ENCODE measurements at places on chromosomes 4 and X.

DNA sequence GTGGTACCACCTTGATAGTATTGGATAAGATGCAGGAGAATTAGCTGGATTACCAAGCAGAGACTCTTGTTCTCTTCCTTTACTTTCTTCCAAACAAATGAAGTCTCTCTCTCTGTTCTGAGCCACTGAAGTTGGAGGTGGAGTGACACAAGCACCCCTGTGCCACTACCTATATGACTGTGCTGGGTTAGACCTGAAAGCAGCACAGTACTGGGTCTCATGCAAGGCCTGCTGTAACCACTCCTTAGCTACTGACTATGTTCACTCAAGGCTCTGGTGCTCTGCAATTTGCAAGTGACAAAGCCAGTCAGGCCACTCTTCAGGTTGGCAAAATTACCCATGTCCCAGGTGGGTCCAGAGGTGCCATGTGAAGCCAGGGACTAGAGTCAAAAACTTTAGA lies 389.6 kb upstream of the MAOA start:
- no peak for DNase-seq

- no peak for DNase-seq
Measured at GRCh38 chrX:22922961-22923360, 76.8 kb upstream of the DDX53 start.

- DNase-seq = no peak
Measured at GRCh38 chr4:125624951-125625350, 310.2 kb downstream of the FAT4 start.

GRCh38 chr4:168724243-168724642 lies 227.4 kb downstream of the PALLD start:
- DNase-seq = no peak

DNA sequence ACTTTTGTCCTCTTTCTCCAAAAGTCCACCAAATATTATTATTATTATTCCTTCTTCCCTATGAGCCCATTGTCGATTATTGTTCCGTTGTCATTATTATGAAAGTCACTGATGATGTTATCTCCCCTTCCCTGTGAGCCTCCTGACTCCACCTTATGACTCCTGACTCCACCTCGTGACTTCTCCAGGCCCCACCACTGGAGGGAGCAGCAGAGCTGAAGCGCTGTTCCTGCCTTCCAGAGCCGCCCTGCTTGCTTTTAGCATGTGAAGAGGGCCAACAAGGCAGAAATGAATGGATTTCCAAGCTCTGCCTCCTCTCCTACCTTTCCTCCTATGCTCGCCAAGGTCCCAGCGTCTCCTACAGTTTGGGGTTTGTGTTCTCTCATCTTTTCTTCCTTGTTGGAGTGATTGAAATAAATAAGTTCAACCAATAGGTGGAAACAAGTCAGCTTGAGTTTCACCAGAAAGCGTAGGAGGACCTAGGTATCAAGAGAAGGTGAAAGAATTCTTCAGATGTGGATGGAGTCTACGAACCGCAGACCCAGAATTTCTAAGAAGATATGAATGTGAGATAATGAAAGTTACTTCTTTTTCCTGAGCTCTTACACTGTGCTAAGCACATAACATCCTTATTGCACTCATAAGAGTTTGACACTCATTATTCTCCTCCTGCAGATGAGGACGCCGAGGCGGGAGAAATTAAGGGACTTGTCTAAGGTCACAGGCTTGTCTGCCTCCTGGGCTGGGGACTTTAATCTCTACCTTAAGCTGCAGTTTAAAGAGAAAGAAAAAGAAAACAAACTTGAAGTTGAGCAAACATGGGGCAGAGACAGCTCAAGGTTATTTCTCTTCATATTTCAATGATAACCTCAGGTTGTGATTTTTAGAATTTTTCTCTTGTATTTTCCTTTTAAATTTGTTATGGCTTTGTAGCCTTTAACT lies 26.1 kb downstream of the IGSF1 start:
- DNase-seq = no peak

DNA sequence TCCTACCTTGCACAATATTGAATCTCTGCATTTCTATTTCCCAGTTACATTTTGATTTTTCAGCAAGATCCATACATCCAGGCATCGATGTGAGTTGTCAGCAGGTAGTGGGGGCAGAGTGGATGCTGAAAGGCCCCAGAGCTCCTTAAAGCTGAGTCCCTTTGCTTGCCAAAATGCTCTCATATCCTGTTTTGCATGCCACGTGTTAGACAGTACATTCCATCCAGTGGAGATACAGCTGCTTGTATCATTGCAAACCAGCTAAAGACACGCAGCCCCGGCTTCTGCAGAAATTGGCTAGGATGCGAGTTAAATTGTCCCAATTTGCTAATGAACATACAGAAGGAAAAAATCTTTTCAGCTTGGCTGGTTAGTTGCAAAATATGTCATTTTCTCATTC lies 179.6 kb upstream of the MXRA5 start:
- no peak for DNase-seq

DNA sequence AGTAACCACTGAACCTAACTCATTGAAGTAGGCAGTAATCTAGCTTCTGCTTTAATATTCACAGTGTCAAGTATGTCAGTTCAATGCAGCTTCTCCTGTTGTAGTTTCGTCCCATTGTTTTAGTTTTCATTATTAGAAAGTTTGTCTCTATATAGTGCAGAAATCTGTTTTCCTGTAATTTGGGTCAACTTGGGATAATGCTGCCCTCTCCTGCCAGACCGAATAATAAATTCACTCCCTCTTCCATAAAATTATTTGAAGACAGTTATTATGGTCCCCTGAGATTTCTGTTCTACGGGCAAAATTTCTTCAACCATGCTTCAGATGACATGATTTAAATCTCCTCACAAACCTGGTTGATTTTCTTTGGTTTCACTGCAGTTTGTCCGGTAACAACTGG lies 4.6 kb upstream of the LUZP4 start:
- DNase-seq = no peak

- DNase-seq = no peak
Measured at GRCh38 chr4:37949636-37950426, 10.4 kb upstream of the PTTG2 start.

DNA sequence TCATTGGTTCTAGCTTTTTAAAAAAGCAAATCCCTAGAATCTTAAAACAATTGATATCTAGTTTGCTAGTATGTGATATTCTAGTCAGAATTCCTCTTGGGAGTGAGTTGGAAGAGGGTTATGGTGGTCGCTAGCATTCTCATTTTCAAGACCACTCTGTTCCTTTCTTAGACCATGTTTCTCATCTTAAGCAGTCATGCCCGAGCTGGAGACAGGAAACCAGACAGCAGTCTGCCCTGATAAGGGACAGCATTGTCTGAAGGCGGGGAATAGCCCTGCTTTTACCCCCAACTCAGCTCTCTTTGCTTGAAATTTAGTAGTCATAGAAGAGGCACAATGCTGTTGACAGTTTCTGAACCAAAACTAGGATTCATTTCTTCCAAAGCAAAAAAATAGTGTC lies 5.2 kb downstream of the KLF3 start:
- no peak for DNase-seq

DNA sequence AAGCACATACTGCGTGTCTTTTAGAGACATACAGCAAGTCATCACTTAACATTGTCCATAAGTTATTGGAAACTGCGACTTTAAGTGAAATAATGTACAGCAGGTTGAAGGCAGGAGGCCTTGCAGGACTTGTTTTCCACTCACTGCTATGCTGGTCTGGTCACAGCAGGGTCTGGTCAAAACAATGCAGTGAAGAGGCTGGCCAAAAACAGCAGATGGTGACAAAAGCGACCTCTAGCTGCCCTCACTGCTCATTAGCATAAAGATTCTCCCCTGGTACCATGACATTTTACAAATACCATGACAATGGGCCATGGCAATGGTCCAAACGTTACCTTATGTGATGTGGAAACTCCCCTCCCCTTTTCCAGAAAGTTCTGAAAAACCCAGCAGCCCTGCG lies 1283.6 kb downstream of the FSTL5 start:
- no peak for DNase-seq

DNA sequence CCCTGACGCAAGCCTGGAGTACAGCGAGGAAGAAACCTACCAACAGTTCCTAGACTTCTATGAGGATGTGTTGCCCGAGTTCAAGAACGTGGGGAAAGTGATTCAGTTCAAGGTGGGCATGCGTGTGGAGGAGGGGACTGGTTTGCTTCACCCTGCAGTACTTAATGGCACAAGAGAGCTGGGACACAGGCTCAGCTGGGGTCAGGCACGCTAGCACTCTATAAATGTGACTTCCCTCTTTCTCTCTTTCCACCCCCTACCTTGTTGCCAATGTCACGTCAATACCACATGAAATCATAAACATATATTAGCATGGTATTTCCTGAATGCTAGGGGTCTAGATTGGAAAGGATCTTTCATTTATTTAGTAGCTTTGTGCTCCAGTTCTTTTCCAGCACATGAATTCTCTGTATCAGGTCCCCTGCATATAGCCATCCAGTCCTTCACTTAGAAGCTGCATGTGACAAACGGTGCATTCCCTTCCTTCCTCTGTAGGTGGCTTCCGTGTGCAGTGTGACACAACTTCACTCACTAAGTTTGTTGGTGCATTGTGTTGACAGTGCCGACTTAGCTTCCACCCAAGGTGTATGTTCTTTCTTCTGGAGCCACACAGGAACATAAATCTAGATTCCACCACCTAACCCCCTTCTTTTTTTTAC lies 25.6 kb downstream of the ZRSR2 start:
- no peak for DNase-seq

DNA sequence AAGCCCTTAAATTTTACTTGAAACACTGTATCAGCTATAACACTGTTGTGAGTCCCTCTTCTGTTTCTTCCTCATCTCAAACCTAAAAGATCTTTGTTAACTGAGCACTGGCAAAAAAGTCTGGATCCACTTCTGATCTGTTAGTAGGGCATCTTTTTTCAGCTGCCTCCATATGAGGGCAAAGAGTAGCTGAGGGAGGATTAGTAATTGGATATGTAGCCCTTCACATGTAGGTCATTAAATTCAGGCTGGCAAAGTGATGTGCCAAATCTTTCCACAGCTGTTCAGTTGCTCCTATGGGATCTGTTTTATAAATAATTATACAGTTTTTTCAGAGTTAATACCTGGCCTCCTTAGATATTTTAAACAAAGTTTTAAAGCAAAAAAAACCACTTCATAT lies 1.1 kb upstream of the TRMT10A start:
- no peak for DNase-seq

GRCh38 chr4:177308125-177308524 lies 1.5 kb upstream of the NEIL3 start:
- no peak for DNase-seq

DNA sequence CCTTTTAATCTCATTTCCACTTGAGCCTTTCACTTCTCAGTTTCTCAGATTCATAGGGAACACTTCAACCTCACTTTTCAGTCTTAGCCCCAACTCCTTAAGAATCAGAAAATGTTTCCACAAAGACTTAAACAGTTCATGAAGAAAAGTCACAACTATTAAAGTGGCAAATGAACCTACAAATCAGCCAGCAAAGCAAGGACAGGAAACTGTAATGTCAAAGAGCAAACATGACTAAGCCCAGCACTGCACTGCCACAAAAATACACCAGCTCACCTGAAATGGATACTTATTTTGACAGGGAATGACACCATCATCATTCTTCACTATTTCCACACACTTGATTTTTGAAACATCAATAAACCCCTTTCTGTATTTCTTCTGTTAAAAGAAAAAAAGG lies 41.8 kb upstream of the TXK start:
- no peak for DNase-seq

DNA sequence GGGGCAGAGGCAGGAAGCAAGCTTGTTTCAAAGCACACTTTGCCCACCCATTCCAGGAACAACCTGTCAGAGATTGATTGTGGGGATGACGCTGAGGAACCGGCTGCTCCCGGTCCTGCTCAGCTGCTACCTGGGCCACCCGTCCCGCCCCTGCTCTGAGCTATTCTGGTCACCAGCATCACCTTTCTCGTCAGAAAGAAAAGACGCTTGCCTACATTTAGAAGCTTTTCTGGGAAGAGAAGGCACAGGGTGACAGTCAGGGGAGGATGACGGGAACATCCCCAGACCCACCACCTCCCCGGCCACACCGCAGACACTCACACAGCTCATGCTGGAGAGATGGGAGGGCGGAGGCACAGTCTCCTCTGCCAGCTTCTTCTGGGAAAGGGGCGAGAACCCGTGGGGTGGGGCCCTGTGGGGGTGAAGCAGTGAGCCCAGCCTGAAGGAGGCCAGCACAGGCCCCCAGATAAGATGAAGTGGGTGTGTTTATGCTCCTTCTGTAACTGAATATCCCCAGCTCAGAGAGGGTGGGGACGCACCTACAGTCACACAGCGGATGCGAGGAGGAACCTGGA lies 81.8 kb downstream of the CPZ start:
- no peak for DNase-seq

- peak; percentile 70 for DNase-seq
Measured at GRCh38 chr4:24912252-24913118, at the start of gene CCDC149. Gene CCDC149 (minus strand): TSS chr4:24913042. CDS start chr4:24912864, 178 bp downstream.

- DNase-seq = no peak
Measured at GRCh38 chr4:138716559-138717335, 298.8 kb upstream of the NOCT start.

DNA sequence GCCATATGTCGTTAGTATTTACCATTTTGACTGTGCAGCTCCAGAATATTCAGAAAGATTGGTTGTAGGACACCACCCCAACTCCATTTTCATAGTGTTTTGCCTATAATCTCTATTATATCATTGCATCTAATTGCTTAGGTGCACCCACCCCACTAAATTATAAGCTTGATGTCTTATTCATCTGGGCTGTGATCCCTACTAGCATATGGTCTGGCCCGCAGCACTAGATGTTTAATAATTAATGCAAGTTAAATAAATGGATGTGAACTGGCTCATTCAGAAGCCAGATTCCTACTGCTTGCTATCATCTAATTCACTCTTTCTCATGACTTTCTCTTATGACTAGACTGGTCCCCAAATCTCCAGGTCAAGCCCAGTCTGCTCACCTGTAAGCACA lies 143.5 kb downstream of the RELL1 start:
- no peak for DNase-seq

GRCh38 chr4:183444214-183445096 lies at the start of gene CDKN2AIP:
Gene CDKN2AIP (plus strand): TSS chr4:183444636. CDS start chr4:183444798, 162 bp downstream.
- DNase-seq = peak; percentile 95

DNA sequence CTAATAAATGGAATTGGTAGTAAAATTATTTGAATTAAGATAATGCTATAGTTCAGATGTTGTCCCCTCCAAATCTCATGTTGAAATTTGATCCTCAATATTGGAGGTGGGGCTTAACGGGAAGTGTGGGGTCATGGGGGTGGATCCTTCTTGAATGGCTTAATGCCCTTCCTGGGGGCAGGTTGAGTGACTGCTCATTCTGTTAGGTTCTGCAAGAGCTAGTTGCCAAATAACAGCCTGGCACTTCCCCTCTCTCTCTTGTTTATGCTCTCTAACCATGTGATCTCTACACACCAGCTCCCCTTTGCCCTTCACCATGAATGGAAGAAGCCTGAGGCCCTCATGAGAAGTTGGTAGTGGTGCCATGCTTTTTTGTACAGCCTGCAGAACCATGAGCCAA lies 724.8 kb upstream of the FTHL17 start:
- no peak for DNase-seq

- no peak for DNase-seq
Measured at GRCh38 chr4:40367451-40367850, 32.3 kb downstream of the CHRNA9 start.

DNA sequence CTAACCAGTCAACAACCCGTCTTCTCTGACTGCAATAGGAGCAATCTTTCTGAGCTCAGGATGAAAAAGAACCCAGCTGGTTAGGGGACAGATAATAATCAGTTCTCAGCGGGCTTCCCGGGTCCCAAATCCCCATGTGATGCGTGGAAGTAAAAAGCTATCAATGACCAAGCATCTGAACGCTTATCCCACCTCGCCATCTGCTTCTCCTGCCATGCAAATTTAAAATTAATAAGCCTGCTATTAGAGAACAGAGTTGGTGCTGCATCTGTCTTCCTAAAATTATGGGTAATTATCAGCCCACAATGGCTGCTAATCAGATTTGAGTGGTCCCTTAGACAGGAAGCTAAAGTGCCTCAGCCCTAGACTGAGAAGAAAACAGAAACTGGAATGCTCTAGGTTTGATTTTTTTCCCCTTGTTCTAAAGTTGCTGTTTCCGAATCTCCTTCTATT lies 37.5 kb downstream of the AFAP1 start:
- DNase-seq = no peak
